ENCODE measurements at places on chromosomes 7 and 10.

DNA sequence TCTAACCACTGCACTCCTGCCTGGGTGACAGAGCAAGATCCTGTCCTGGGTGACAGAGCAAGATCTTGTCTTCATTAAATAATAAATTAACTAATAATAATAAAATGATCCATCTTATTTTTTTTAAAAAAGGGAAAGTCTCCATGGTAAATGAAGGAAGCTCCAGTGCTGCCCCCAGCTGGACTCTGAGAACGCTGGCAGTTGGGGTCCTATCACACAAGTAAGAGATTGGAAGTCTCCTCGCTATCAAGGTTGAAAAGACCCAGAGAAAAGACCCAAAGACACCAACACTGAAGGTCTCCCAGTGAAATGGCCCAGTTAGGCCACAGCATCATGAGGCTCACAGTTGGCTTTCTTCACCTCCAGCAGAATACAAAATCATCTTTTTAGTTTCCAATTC is 13.8 kb upstream of the C10orf67 start:
- H3K27me3 ChIP-seq = no peaks in the 10 kb centered on the region
- no peaks in the 10 kb centered on the region for H3K36me3 ChIP-seq
- H3K27ac ChIP-seq = no peak overlapping the region
- H3K4me3 ChIP-seq = no peak overlapping the region

DNA sequence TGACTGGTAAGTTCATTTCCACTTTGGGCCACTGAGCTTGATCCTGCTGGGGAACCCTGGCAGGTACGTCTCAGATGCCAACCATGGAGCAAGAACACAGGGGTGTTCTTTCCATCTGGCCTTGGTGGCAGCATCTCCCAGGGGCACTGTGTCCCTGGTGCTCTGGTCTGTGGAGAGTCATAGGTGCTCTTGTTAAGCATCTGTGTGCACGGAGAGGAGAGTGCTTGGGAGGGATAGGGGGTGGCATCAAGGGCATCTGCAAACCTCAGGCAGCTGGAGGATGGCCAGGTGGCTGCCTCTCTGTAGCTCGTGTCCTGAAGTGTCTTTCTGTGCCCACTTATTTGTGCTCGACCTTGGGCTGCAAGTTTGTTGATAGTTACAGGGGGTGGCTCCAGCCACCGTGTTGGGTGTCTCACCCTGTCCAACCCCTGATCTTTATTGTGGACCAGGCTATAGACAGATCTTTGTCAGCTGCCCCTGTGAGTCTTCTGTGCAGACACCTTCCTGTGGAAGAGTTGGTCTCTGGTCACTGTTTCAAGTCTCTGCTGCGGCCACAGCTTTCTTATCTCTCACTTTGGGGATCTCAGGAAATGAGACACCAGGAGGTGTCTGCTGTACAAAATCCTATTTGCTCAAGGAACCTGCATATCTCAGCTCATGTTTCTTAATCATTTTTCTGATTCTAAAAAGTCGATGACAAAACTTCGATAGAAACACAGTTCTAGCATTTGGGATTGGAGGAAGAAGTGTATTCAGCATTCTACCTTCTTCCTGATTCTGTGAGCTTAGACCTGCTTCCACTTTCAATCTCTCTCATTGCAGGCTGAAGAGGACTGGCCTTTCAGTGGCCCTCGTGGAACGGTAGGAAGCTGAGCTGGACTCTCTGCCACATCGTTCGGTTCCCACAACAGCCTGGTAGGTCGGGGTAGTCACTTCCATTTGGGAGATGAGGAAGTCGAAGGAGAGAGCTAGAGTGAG is 17.2 kb upstream of the GIMAP8 start:
- H3K4me1 ChIP-seq = no peaks in the 10 kb centered on the region
- peaks cover 2% of the 10 kb centered on the region for H3K27me3 ChIP-seq
- H3K27ac ChIP-seq = no peak overlapping the region
- no peak overlapping the region for H3K4me3 ChIP-seq

- H3K27ac ChIP-seq = no peak overlapping the region
- H3K36me3 ChIP-seq = no peaks in the 10 kb centered on the region
- DNase-seq = no peak
- no peaks in the 10 kb centered on the region for H3K4me1 ChIP-seq
- no peaks in the 10 kb centered on the region for H3K27me3 ChIP-seq
Measured at GRCh38 chr10:16653224-16653623, 131.5 kb upstream of the C1QL3 start.

DNA sequence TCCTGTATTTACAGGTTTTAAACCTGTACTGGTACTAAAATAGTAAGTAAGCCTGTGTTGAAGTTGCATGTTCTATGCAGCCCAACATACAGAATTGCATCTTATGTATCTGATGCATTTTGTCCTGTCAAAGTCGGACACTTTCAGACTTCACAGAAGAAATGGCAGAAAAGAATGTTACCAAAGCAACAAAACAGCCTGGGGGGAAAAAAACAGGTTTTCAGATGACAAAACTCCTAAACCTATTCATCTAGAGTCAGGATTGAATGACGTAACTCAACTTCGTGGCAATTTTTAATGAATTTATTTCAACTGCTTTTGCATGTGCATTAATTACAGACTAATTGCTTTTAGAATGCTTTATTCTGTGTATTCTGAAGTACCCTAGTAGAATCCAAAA is 28.4 kb downstream of the CYTH3 start:
- no peaks in the 10 kb centered on the region for H3K36me3 ChIP-seq
- no peak overlapping the region for H3K27ac ChIP-seq
- H3K27me3 ChIP-seq = no peaks in the 10 kb centered on the region
- H3K4me1 ChIP-seq = peaks cover 17% of the 10 kb centered on the region
- H3K4me3 ChIP-seq = no peak overlapping the region

DNA sequence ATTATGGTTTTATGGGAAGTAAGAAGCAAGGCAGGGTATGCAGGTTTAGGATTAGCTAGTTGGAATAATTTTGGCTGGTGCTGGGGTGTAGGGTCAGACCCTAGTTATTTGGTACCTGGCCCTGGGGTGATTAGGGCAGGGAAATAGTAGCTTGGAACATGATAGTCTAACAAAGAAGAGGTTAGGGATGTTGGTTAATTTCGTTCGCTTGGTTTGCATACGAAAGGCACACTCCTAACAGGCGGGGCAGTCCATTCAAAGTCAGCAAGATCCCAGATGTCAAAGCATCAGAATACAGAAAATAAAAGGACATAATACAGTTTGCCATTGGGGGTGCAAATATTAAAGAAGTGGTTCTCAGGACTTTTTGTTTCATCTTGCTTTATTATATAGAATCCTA is 55.7 kb upstream of the ITPRID1 start:
- H3K27ac ChIP-seq = no peak overlapping the region
- no peaks in the 10 kb centered on the region for H3K36me3 ChIP-seq
- no peaks in the 10 kb centered on the region for H3K4me1 ChIP-seq

- DNase-seq = peak; percentile 67
- peaks cover 62% of the 10 kb centered on the region for H3K36me3 ChIP-seq
- H3K4me1 ChIP-seq = peaks cover 60% of the 10 kb centered on the region
- no peaks in the 10 kb centered on the region for H3K27me3 ChIP-seq
- H3K27ac ChIP-seq = peak overlapping the region; percentile 100
Measured at GRCh38 chr10:3780021-3780770, 4.8 kb downstream of the KLF6 start.

Data from psoas muscle (tissue), 8 donors.